ENCODE measurements at places on chromosomes 3 and 15.

- no peak for DNase-seq
Measured at GRCh38 chr3:157127831-157128767, 31.8 kb downstream of the CCNL1 start.

GRCh38 chr3:149553781-149554451, 79.4 kb downstream of the TM4SF4 start:
- DNase-seq, result peak; percentile 17

- DNase-seq, result no peak
Measured at GRCh38 chr3:118495206-118495605, 539.4 kb downstream of the IGSF11 start.

- no peak for DNase-seq
Measured at GRCh38 chr15:40372981-40373380, 9.5 kb upstream of the KNSTRN start.

DNA sequence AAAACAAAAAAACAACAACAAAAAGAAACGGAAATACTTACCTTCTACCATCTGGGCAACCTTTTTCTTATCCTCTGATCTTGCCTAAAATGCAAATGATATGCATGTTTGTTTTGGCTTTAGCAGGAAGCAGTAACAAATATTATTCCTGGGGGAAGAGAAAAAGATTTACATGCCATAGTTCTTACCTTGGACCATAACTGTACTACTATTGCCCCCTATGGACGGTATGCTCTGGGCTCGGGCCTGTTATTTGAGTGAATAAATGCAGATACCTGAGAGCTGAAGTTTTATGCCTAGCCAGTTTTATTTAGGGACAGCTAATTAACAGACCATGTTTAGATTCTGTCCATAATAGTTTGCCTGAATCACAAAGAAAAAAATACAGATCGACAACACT, 12.6 kb upstream of the STARD5 start:
- no peak for DNase-seq

- DNase-seq, result no peak
Measured at GRCh38 chr3:122188737-122189136, 5.3 kb downstream of the CASR start.

- no peak for DNase-seq
Measured at GRCh38 chr3:71578054-71578751, 5.3 kb downstream of the FOXP1 start.

DNA sequence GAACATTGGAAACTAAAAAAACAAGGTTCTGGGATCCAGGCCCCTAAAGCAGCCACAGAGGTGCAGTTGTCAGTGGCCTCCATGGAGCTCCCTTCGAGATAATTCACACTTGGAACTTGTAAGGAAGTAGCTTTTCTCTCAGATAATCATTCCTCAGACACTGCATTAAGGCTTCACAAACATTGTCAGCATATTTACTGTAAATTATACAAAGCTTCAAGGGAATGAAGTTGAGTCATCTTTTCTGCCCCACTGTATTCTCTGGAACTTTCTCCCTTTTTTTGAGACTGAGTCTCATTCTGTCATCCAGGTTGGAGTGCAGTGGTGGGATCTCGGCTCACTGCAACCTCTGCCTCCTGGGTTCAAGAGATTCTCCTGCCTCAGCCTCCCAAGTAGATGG, 7.1 kb downstream of the BLOC1S6 start:
- no peak for DNase-seq

DNA sequence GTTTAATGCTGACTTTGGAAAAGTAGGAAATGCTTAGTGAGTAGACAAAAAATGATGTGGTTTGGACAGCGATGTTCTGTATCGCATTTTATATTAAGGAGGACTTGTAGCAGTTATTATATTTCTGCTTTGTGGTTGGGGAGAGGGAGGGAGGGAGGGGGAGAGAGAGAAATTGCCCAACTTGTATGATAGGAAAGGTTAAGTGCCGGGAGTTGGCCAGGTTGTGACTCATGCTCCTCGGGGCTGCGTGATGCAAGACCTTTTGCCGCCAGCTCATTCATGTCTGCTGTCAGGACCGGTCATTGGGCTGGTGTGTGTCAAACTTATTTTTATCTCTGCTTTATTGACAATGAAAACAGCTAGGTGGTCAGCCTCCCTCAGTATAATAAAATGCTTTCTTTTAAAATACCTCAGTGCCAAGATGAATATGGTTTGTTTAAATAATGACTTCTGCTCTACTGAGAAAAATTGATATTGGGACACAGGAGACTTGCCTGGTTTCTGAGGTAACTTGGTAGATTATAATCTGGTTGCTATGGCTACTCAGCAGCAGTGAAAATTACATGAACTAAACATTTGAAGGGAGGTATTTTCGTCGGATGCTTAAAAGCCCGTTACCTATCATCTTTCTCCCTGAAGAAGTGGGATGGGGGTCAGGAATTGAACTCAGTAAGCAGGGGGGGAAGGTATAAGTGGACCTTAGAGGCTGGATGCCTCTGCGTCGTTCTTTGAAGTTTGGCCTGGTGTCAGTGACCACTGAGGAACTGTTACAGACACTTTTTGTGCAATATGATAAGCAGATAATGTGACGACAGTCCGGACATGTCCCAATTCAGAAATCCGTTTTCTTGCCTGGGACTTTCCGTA, 90.7 kb downstream of the FNDC3B start:
- no peak for DNase-seq

DNA sequence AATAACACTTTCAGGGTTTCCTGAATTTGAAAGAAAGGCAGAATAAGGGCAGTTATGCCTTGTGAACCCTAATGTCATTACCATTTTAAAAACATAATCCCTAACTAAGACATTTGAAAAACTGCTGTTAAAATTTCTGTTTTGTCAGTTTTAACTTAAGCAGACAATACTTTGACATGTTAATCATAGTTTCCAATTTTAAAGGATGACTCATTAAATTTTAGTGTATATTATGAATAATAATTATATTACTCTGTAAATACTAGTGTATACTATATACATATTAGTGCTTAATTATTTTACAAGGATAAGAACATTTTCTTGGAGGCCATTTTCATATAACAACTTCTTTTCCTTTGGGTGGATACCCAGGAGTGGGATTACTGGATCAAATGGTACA, 553.1 kb upstream of the BCHE start:
- no peak for DNase-seq

DNA sequence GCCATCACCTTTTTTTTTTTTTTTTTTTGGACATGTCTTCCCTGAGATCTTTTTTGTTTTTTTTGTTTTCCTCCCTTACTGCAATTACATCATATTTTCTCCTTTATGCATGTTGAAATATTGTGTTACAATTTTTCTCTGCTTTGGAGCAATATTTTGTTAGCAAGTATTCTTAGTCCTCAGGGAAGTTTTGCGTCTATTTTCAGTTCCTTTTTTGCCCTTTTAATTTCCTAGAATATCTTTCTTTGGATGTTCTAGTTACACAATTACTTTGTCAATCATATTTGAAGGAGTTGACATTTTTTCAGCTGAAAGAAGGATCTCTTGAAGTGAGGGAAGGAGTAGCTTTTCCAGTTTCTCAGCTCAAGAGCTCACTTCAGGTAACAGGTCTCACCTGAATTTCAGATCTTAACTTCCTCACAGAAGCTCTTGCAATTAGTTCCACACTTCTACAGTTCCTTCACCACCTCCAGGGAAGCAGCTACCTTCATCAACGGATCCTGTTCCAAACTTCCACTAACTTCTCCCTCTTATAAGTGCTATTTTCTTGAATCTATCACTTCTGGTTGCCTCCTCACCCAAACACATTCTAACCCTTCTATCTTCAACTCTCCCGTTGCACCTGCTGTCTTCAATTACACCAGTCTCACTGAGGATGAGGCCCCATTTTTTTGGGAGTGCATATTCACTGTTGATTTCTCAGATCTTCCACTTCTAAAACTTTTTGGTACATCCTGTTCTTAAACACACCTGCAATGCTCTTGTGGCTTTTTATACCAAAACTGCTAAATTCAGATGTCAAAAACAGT, 57.8 kb upstream of the CPOX start:
- no peak for DNase-seq

Data from head of caudate nucleus (tissue), 42 donors.